Stimulated activated CD8-positive, alpha-beta memory T cell treated with anti-CD3 and anti-CD28 coated beads, Interleukin-7, amount 100 ng/mL, for 24 hours (primary cell): ENCODE measurements at places on chromosomes 13 and 19.

DNA sequence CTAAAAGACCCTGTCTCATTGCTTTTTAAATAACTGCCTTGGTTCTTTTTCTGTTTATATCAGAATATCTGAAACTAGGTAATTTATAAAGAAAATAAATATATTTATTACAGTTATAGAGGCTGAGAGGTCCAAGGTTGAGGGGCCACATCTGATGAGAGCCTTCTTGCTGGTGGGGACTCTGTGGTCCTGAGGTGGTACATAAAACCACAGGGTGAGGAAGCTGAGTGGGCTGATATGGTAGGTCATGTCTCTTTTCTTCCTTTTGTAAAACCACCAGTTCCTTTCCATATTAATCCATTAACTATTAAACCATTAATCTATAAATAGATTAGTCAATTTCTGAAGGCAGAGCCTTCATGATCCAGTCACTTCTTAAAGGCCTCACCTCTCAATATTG is 109.5 kb upstream of the SPRY2 start:
- DNase-seq: no peak

- no peak for DNase-seq
Observed at GRCh38 chr19:45507872-45508416, 665 bp downstream of the VASP start.

DNA sequence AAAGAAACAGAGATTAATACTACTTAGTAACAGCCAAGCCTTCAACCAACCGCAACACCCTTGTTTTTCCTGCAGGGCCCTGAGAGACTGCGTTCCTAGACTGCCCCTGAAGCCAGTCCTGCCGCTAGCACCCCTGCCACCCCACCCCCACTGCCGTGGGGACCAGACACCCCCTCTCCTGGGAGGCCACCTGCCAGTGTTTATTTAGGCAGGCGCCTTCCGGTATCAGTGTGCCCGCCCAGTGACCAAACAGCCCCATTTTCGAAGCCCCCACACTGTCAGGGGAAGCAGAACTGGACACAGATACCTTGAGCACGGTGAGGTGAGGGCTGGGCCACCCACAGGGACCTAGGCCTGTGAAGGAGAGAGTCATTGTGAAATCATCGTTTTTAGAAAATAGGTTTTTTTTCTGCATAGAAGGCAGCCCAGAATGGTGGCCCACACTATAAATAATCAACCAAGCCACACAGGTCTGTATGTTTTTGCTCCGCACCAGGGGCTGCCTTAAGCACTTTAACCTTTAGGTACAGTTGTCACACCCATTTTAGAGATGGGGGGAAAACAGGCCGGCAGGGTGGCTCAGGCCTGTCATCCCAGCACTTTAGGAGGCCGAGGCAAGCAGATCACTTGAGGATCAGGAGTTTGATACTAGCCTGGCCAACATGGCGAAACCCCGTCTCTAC is 3.5 kb upstream of the TLE5 start:
- DNase-seq: no peak

DNA sequence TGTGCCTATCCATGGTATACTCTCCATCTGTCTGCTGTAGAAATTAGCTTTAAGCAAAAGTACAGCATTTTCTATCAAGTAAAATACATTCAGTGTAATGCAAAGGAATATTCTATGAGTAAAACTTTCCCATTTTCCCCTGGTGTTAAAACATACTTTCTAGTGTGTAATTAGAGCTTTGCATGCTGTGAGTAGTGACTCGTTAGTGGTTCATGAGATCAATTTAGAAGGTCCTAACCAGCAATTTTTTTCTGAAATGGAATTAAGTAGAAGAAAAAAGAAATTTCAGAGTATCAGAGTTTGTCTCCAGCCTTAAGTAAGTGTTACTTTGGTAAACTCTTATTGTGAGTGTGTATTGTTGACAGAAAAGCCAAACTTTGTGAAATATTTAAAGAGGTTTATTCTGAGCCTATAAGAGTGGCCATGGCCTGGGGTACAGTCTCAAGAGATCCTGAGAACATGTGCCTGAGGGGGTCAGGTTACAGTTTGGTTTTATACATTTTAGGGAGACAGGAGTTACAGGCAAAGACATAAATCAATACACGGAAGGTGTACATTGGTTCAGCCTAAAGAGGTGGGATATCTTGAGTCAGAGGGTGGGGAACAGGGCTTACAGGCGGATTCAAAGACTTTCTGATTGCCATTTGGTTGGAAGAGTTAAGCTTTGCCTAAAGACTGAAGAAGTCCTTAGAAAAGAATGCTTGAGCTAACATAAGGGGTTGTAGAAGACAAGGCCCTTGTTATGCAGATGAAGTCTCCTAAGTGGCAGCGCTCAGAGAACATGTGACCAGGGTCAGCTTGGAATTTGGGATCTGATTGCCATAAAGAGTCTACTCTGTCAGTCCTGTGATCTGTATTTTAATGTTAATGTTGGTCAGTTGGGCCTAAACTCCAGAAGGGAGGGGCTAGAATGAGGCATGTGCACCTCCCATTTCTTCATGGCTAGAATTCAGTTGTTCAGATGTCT is 25.5 kb downstream of the FAM187B start:
- DNase-seq: no peak

GRCh38 chr19:46426506-46427162 is 2.1 kb downstream of the PNMA8C start:
- DNase-seq: no peak

GRCh38 chr19:51983361-51983760 is 3.3 kb downstream of the ZNF350 start:
- DNase-seq: no peak

DNA sequence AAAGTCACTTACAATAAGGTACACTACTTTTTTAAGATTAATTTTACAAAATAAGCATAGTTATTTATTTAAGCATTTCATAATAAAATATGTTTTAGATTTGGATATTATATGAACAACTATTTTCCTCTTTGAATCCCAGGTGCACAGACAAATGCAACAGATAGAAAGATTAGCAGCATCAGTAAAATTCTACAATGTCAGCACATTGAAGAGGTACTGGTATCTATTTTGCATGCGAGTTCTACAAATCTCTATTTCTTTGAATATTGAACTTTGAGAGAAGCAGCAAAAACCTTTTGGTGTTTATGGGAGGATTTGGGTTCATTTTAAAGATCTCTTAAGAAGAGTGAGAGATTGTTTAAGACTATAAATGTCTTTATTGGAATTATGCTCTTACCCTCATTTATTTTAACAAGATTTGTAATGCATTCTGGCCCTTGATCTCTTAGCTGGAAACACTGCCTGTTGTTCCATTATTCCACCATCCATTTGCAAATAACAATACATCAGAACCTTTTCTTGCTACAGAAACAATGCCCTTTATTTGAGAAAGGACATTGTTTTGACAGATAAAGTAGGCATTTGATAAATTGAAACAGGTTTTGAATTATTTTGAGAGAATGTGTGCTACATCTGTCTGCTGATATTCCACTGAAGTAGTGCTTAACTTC is 558.8 kb upstream of the KLHL1 start:
- DNase-seq: no peak

DNA sequence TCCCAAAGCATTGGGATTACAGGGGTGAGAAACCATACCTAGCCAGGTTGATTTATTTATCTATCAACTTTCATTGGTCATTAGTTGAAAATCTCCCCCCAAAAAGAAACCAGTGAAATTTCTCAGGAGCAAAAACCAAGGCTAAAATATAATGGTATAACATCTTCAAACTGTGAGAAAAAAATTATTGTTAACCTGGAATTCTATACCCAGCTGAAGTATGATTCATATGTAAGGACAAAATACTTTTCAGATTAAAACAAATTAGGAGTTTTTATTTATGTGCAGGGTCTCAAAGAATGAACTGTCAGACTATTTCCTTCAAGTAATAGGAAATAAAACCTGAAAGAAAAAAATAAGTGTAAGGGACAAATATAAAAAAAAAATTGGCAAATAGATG is 1053.9 kb downstream of the UQCRFS1 start:
- no peak for DNase-seq

GRCh38 chr19:34393629-34394028 is 10.6 kb upstream of the PDCD2L start:
- no peak for DNase-seq

GRCh38 chr13:110531671-110532083 is 29.8 kb downstream of the RAB20 start:
- no peak for DNase-seq

DNA sequence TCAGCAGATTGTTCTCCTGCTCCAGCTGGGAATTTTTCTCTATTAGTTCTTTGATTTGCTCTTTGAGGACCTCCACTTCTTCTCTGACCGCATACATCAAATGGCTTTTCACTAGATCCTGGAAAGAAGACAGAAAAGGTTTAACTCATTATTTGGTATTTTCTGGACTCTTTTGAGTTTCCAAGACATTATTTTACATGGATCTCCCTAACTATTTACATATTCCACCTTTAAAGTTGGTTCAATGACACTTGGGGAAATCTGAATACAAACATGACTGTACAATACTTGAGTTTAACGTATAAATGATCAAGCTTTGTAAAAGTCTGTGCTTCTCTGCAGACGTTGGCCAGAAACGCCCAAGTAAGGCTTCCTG is 61.1 kb downstream of the SERP2 start:
- no peak for DNase-seq

DNA sequence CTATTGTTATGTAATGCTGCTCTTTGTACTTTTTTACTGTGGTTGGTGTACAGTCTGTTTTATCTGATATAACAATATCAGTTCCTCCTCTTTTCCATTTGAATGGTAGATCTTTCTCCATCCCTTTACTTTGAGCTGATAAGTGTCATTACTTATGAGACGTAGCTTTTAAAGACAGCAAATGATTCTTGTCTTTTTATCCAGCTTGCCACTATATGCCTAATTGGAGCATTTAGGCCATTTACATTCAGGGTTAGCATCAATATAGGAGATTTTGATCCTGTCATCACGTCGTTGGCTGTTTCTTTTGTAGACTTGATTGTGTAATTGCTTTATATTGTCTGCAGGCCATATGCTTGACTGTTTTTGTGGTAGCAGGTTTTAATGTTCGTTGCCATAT is 894.2 kb upstream of the ATXN8OS start:
- DNase-seq: no peak

- no peak for DNase-seq
Observed at GRCh38 chr19:5927441-5927821, 13.4 kb downstream of the CAPS start.

GRCh38 chr19:29695765-29696564 is 19.1 kb downstream of the C19orf12 start:
- no peak for DNase-seq
